ENCODE measurements at places on chromosomes 6 and 20. TPM values are rescaled to one million over a fixed set of nuclear protein-coding genes. Genes with fewer than 3 reads are reported as not detected.

XKR7 gene
- total RNA-seq = 0.01 TPM

NNAT gene
- not detected for total RNA-seq

CD24 gene
- 243 TPM for total RNA-seq

ADAM33 gene
- not detected for total RNA-seq

CST7 gene
- total RNA-seq = not detected

ZNF165 gene
- 1.1 TPM for total RNA-seq

ZC2HC1B gene
- not detected for total RNA-seq

POM121L2 gene
- total RNA-seq = not detected

ZFP57 gene
- not detected for total RNA-seq

GPR6 gene
- total RNA-seq = not detected

PTK7 gene
- 5.1 TPM for total RNA-seq

BPIFB4 gene
- total RNA-seq = not detected

PRICKLE4 gene
- 1.2 TPM for total RNA-seq

VNN1 gene
- total RNA-seq = 0.15 TPM

All from A549 treated with Hydrocortisone at 1 μM for 4 hours (cell line).